Activated CD4-positive, alpha-beta T cell treated with anti-CD3 and anti-CD28 coated beads, Interleukin-2, amount 50 U/mL, for 4 hours (primary cell): ENCODE measurements at places on chromosomes 3 and 15.

GRCh38 chr15:99842071-99842470, 108.8 kb upstream of the LYSMD4 start:
- no peak for DNase-seq

DNA sequence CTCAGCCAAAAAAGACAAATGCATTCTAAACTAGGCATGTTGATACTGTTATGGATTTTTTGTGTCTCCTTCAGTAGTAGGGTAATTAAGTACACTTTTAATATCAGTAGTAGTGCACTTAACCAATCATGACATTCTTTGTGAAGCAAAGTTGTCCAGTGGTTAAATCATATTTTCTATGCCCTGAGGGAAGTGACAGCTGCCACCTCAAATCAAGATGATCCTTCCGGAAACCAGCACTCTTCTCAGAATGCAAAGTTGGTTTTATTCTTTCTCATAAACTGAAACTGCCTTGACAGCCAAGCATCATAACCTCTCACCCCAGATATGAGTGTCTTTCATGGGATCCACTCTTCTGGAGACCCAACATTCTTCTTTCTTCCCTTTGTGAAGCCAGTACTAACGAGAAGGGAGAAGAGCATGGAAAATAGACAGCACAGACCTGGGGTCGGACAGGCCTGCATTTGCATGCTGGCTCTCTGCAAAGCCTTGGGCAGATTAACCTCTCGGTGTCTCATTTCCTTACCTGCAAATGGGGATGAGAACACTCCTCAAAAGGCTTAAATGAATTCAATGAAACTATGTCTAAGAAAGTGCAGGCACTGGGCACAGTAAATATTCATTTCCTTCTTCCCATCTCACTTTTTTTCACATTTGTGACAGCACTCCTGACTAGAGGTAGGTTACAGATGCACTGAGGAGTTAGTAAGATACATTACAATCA, 13.2 kb downstream of the AAGAB start:
- DNase-seq, result no peak

- DNase-seq, result no peak
Measured at GRCh38 chr3:48301800-48302166, 31.7 kb downstream of the SPINK8 start.

DNA sequence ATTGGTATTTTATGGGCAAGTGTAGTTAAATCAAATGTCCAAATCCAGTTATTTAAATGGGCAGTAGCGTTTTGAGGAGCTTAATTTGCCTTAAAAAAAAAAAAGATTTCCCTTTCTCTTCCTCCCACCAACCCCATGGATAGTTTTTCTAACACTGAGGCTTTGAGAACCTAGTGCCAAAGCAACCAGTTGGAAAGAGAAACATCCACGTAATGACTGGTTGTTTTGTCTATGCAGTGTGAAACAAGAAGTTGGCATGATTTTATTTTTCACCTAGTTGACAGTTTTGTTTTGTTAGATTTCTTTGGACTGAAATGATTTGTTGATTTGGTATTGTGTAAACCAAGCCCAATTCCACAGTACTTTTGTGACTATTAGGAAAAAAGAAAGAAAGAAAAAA, 170.0 kb downstream of the SOX2 start:
- no peak for DNase-seq

DNA sequence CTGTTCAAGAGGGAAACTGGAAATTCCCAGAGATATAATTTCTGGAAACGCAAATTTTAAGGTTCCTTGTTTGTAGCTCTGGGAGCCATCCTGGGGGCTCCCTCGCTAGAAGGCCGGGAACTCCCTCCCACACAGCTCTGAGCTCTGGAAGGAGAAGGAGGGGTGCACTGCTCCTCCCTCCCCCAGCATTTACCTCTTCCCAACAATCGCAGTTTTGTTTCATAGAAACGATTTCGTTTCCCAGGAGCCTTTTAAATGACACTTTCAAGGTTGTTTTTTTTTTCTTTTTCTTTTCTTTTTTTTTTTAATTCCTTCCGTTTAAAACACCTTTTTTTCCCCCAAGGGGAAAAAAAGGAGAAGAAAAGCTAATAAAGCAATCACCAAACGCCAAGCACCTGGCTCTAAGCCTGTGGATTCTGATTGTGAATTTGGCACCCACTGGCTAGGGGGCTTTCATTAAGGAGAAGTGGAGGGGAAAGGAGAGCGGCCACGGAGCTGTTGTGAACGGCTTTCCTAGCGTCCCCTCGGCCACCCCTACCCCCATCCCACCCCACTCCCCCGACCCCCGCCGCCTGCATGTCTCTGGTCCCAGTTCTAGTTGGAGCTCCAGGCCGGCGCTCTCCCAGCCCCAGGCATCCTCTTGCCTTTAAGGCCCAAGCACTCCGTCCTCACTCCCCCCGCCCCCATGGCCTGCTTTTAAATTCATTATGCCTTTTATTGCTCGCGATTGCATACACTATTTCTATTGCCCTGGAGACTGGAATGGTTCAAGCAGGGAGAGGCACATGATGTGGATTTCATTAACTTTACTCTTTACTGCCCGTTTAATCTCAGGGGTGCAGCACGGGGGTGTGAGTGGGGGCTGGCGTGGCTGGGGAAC, 13.6 kb upstream of the CCDC33 start:
- DNase-seq, result no peak

DNA sequence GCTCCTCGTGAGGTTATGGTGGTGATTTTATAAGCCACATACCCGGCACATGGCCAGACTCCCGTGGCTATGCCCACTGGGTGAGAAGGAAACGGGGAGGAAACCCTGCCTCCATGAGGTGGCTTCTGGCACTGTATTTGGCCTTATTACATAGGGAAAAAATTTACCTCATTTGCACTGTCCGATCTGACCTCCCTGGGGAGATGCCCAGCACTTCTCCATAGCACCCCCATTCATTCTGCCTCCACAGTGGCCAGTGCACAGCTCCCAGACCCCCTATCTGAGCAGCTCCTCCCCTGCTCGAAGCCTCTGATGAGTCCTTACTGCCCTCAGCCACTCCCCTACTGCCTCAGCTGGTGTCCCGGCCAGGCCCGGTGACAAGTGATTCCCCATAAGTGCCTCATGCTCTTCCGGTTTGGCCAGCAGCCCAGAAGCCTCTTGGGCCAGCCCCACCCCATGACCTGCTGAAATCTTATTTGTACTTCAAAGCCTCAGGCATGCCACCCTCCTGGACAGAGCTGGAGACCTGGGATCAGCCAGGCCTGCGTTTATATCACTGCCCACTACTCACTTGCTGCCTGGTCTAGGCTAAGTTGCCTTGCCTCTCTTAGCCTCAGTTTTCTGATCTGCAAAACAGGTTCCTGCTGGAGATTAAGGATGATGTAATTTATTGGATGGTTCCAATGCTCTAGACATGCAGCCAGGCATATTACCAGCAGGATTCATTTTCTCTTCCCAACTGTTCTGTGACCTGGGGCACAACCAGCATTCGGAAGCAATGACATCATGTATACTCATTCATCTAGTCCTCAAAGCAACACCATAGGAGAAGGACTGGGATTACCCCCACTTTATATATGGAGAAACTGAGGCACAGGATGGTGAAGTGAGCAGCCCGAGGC, 30.6 kb upstream of the SLC6A6 start:
- no peak for DNase-seq

DNA sequence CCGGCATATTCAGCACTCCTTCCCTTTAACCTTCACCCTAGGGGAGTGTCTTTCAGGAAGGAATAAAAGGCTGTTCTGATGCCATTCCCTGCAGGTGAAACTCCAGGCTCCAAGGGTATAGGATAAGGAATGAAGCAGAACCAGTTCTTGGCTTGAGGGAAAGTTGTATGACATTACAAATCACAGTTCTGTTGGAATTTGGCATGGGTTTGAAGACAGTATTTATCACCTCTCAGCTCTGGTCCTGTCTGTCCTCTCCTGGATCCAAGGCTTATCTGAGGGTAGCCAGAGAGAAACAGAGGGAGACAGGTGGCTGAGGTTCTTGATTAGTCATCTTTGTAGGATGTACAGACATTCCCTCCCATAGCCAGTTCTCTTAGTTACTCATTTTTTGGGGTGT, 37.1 kb downstream of the RAB11A start:
- no peak for DNase-seq

GRCh38 chr15:74889883-74890664, at the start of gene MPI:
Gene MPI (plus strand): TSS chr15:74890042. CDS start chr15:74890074, 32 bp downstream.
- peak; percentile 81 for DNase-seq

DNA sequence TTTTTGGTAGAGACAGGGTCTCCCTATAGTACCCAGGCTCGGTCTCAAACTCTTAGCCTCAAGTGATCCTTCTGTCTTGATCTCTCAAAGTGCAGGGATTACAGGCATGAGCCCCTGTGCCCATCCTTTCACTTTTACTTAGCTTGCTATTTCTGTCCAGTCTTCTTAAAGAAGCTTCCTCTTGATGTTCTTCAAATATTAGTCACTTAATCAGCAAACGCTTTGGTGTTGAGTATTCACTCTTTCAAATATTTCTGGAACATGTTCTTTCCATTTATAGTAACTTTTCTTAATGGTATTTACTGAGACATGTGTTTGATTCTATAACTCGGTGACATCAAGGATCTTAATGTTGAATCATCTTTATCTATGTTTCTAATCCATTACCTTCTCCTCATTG, 122.1 kb downstream of the CNTN6 start:
- DNase-seq, result no peak

DNA sequence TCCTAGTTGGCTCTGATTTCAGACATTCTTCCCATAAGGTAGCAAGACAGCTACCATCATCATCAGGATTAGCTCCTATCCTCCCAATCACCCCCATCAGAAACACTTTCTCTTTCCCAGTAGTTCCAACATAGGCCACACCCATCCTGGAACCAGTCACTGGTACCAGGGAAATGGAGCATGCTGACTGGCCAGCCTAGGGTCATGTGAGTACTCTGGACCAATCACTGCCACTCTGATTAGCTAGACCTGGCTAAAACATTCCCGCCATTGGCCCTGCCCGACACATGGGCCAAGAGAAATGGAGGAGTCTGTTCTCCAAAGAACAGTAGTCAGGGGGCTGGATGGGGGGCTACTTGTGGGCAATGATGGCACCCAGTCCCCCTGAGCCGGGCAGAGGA, 12.4 kb downstream of the EFCC1 start:
- no peak for DNase-seq

DNA sequence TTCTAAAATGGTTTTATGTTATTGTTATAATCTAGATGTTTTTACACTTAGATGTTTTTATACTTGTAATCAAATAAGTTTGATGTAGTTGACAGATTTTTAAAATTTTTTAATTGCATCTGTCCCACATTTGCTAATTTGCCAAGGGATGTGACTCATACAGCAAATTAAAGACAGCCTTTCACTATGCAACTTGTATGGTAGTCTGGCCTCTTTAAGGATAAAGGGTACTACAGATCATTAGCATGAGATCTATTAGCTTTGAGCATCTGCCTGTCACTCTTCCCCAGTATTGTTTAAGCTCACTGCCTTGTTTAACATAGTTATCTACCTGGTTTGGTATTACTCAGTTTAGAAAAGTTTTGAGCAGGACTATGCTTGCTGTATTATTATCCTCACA, 83.0 kb downstream of the NPTN start:
- DNase-seq, result no peak

GRCh38 chr3:4799266-4800256, 179.7 kb upstream of the BHLHE40 start:
- DNase-seq, result no peak

- no peak for DNase-seq
Measured at GRCh38 chr3:100641471-100642032, 32.2 kb downstream of the ADGRG7 start.

GRCh38 chr3:114221165-114221880, 16.1 kb downstream of the ZNF80 start:
- DNase-seq, result no peak

DNA sequence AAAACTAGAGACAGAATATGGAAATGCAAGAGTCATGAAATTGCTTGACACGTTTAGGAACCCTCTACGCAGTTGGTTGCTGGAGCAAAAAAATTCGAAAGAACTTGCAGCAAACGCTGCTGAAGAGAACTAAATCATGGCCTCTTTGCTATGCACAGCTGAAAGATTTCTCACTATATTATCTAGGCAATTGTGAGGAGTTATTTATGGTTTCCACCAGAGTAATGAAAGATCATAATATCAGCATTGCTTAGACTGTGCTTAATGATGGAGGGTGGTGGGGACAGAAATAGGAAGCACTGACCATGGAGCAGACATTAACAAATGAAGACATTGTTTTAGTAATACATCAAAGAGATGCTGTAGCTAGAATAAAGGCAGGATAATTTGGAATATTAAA, 593.4 kb upstream of the ZNF717 start:
- DNase-seq, result no peak

DNA sequence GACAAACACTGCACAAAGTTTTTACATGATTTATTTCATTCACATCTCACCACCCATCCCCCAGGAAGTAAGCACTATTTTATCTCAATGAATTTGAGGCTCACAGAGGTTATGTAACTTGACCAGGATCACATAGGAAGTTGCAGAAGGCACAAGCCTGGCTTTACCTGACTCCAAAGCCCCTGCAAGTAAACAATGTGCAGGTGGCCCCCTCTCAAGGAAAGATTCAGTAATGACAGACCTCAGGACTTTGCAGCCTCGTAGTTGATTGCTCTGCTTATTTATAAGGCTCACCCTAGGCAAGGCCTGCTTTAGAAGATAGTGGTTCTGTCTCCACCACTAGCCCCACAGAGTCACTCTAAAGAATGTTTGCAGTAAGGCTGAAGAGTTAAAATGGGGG, 79.8 kb upstream of the MDFIC2 start:
- no peak for DNase-seq

DNA sequence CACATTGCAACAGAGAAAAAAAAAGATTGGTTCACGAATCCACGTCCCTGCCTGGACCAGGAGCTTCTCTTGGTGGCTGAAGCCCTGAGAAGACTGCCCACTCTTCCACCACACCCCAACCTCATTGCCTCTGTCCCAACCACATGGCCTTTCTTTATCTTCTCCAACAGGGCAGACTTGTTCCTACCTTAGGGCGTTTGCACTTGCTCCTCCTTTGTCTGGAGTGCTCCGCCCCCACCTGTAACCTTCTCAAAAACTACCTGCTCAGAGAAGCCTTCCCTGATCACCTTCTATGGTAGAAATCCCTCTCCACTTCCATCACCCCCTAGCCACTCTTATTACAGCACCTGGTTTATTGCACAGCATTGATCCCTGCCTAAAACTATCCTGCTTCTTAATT, 64.7 kb downstream of the ITGA11 start:
- no peak for DNase-seq

- no peak for DNase-seq
Measured at GRCh38 chr15:96337365-96338023, 7.0 kb downstream of the NR2F2 start.

DNA sequence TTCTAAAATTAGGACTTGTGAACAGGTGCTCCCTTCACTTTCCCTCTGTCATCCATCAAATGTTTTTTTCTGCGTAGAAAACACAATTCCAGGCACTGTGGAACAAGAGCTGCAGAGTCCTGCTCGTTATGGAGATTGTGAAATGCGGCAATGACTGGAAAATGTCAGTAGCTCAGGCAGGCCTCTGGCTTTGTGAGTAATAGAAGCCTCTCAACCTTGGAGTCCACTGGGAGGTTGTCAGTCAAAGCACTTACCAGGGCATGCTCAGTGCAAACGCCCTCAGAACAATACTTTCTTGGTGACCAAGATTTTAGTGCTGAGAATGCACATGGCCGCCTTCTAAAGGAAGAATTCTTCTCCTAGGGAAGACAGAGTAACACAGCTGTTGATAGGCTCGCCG, 26.7 kb upstream of the MED12L start:
- no peak for DNase-seq
